ENCODE measurements at places on chromosomes 7 and 10.

DNA sequence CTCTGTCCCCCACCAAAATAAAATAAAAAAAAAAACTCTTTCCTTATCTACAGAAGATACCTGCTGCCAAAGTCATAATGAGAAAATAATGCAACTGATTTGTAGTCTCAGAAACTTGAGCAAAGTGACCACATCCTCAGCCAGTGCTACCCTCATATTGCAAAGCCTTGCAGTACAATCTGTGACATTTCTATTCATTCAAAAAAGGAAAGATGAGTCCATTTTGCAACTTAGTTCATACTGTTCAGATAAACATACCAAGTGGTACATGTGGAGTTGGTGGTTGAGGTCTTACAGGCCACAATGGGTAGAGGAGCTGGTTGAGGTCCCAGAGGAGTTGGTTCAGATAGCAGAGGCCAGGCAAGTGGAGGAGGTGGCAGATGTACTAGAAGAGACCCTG lies 6.5 kb upstream of the EIF5AL1 start:
- no peak for DNase-seq

GRCh38 chr7:21414795-21415393 lies 13.0 kb upstream of the SP4 start:
- DNase-seq, result no peak

DNA sequence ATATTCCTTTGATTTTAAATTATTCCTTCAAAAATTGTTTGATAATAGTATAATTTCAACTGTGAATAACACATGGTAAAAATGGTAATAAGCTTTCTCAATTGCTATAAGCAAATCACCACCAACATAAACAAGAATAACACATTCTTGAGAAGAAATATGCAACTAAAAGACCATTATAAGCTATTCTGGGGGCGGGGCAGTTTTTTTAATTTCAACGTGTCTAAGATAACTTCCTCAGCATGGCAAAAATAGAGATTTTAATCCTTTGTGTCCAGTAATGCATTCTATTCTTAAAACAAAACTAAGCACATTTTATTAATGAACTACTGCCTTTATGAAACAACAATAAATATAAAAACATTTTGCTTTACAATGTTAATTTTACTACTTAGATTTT lies 1.5 kb downstream of the DNAJC12 start:
- DNase-seq, result peak; percentile 15

GRCh38 chr10:85612378-85612775 lies 754.2 kb downstream of the GRID1 start:
- DNase-seq, result no peak

DNA sequence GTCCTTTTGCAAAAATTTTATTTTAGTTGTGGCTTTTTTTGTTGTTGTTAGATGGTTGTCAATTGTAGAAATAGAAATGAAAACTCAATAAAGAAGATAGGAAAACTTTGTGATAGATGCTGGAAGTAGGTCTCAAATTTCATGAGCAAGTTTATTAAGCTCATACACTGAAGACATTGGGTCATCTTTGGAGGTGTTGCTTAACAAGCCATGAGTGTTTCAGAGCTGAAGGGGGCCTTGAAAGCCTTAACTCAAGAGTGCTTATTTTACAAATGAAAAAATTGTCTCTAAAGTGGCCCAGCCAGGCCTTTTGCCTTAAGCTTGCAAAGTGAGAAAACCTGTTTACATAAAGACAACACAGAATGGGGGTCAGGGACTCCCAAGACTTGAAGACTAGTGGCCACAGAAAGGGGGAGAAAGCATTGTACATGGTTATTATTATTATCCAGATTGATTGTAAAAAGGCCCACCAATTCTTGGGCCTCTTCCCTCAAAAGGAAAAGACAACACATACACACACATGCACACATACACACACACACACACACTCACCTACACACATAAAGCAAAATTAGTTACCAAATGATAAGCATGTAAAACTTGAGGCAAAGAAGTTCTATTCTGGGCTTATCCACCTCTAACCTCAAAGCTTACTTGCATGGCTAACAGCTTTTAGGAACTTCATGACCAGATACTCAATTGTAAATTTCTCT lies 49.7 kb upstream of the GLCCI1 start:
- no peak for DNase-seq

DNA sequence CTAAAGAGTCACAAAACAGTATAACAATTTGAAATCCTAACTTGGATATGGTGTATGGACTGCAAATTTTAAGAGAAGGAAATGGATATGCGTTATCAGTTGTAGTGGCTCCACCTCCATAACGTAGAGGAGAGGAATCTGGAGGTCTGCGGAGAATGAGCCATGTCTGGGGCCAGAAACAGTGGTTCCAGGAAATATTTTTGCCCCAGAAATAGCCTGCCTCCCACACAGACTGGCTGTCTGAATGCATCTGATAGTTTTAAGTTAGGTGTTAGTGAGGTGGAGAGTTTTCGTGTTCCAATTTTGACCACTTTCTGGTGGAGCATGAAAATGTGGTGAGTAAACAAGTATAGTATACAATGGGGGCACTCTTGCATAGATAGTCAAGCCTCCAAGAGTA lies 1.6 kb downstream of the PHTF2 start:
- DNase-seq, result no peak

- DNase-seq, result peak; percentile 92
Observed at GRCh38 chr7:36971515-36972139, 247.3 kb upstream of the AOAH start.

DNA sequence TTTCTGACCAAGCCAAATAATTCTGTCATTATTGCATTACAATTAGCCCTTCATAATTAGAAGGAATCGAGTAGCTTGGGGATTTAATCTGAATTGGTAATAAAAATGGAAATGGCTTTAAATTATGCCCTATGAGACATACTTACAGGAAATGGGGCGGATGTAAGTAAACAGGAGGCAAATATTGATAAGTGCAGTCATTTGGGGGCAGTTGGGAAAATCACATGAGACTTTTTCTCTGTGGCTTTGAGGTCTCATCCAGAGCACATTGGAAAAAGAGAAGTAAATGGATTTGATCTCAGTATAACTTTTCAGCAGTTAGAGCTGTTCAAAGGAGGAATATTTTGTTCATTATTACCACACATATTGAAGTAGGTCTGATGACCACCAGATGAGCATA lies 307.8 kb upstream of the POM121L12 start:
- DNase-seq, result no peak

- DNase-seq, result peak; percentile 26
Observed at GRCh38 chr10:1089017-1089689, 33.0 kb downstream of the WDR37 start.

DNA sequence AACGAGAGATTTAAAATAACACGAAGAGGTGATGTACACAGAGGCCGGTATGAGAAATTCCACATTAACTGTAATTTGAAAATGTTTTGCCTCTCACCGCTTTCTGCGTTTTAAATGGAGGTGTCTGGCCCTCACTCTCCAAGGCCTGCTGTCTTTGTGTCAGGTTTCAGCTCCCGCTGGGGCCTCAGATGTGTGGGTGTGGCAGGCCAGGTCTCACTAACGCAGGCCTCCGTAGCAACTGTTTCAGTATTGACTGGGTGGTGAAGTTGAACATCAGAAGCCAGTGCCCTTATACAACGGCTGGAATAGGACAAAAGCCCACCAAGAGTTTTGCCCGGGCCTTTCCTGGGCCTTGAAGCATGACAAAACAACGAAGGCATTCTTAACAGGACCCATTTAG lies 303.1 kb downstream of the ADARB2 start:
- peak; percentile 43 for DNase-seq

DNA sequence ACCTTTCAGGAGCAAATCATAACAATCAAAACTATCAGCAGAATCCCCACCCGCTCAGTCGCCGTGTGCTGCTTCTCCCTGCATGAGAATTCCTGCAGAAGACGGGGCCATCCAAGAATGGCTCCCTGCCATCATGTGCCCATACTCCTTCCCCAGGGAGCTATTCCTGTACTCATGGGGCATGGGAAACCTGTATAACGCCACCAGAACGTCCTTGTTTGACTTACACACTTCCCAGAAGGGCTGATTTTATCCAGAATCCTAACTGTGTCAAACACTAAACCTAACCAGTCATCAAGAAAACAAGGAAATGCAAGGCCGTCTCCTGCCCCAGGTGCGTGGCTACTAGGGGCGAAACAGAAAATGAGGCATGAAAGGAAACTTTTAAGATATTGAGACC lies 16.0 kb downstream of the DIP2C start:
- DNase-seq, result no peak

DNA sequence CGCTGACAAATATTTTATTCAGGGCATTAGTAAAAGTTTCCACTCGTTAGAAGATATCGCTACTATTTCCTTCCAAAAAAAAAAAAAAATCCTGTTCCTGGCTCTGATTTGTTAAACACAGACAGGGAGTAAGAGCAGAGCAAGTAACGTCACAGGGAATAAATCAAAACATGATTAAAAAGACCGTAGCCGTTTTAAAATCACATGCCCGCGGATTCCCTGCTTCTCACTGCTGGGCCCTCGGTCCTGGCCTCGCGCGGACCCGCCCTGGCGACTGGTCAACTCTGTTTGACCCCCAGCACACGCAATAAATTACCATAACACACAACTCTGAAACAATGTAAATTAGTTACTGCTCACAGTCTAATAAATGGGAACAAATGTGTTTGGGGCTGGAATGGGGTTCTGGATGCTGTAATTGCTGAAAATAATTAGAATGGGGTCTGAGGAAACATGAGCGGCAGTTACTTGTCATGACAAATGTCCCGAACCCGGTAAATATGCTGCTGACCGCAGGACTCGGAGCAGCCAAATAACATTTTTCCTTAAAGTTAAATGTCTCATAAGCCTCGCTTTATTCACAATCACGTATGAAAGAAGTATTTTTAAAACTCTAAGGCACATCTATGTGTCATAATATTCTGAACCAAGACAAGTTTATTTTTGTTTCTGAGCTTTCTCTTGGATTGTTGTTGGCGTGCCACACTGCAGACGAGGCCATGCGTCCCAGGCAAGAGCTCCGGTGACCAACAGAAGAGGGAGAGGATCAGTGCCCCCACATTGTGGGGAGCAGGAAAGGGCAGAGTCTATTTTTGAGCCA lies 17.9 kb downstream of the EBF3 start:
- DNase-seq, result no peak

DNA sequence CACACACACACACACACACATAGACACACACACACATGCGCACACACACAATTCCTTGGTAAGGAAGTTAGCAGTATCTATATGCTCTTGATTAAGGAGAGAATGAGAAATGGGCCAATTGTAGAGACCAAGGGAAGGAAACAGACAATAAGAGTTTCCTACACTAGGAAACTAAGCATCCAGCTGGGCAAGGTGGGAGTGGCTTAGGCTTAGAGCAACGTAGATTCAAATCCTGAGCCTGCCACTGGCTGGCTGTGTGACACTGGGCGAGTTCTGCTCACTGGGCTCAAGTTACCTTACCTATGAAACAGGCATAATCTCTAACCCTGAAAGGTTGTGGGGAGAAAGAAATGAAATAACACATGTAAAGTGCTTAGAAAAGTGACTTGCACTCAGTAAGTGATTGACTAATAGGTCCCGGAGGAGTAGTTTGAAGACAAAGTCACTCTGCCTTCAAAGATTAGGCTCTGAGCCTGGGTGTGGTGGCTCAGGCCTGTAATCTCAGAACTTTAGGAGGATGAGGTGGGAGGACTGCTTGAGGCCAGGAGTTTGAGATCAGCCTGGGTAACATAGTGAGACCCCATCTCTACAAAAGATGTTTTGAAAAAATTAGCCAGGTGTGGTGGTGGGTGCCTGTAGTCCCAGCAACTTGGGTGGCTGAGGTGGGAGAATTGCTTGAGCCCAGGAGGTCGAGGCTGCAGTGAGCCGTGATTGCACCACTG lies 701.4 kb downstream of the PARD3 start:
- no peak for DNase-seq

- DNase-seq, result no peak
Observed at GRCh38 chr10:31822150-31822549, 106.5 kb downstream of the ARHGAP12 start.

- DNase-seq, result no peak
Observed at GRCh38 chr10:78215645-78216044, 182.0 kb downstream of the RPS24 start.

All from NCI-H146 (cell line).